K562 (cell line): ENCODE measurements at places on chromosomes 12 and 14. TPM values are rescaled to one million over a fixed set of nuclear protein-coding genes. Genes with fewer than 3 reads are reported as not detected.
A peak's percentile ranks its signal among the peaks of the same experiment; 100 is the strongest.

Gene LRCOL1
- not detected in 2 replicates for total RNA-seq

Gene PROX2
- total RNA-seq = not detected in 2 replicates

Gene CCDC38
- not detected in 2 replicates for total RNA-seq

Gene WNT1
- not detected in 2 replicates for total RNA-seq

Gene RNASE7
- total RNA-seq = not detected in 2 replicates

Gene PMEL
- 0.96 and 0.98 TPM in 2 replicates for total RNA-seq

Gene IL26
- total RNA-seq = not detected in 2 replicates

Gene SLC39A5
- 0.27 TPM in 1 of 2 replicates, not detected in the other for total RNA-seq

Gene KLHL33
- 0.02 TPM in 1 of 2 replicates, not detected in the other for total RNA-seq

- DNase-seq = no peak
Observed at GRCh38 chr14:102630405-102630804, 38.0 kb downstream of the RCOR1 start.

DNA sequence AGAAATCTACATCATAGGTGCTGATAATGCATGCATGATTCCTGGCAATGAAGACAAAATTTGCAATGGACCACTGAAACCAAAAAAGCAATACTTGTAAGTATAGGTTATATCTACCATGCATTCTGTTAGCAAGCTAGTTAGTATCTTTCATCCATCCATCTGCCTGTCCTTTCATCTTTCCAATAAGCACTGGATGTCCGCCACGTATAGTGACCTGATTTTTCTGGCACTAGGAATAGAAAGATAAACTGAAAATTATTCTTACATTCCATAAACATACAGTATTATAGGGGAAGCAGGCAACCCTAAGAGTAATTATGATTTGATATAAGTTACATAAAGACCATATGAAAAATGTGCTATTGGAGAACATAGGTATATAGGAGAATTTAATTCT is 87.2 kb upstream of the MYF6 start:
- DNase-seq = no peak

DNA sequence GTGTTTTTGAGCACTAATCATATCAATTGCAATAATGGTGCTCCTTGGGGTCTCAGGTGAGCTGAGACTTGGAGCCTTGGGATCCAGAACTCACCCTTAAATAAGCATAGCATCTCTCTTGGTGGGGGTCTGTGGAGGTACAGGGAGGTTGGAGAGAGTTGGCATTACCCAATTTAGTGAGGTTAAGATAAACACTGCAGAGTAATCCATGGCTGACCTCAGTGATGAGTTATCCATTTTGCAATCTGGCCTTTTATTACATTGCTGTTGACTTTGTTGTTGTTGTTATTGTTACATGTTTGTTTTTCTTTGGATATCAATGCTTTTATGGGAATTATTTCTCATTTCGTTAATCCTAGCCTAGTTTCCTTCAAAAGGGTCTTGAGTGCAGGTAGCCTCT is 373.3 kb downstream of the NRXN3 start:
- DNase-seq = no peak

GRCh38 chr14:72488514-72488913 is 405.4 kb downstream of the DPF3 start:
- no peak for DNase-seq

DNA sequence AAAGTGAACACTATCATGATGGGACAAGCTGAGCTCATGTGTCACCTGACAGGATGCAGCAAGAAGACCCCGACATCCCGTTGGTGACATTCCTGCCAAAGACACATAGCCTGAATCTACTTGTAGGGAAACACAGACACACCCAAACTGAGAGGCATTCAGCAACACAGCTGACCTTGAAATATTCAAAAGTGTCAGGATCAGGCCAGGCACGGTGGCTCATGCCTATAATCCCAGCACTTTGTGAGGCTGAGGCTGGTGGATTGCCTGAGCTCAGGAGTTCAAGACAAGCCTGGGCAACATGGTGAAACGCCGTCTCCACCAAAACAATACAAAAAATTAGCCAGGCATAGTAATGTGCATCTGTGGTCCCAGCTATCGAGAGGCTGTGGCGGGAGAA is 232.0 kb upstream of the PLXNC1 start:
- no peak for DNase-seq

GRCh38 chr12:79233341-79233781 is 368.8 kb downstream of the SYT1 start:
- DNase-seq = no peak

- no peak for DNase-seq
Observed at GRCh38 chr12:115504306-115505290, 772.9 kb downstream of the MED13L start.

GRCh38 chr12:21642707-21643389 is 14.8 kb downstream of the LDHB start:
- no peak for DNase-seq

GRCh38 chr12:101968770-101969169 is 91.4 kb downstream of the DRAM1 start:
- no peak for DNase-seq

DNA sequence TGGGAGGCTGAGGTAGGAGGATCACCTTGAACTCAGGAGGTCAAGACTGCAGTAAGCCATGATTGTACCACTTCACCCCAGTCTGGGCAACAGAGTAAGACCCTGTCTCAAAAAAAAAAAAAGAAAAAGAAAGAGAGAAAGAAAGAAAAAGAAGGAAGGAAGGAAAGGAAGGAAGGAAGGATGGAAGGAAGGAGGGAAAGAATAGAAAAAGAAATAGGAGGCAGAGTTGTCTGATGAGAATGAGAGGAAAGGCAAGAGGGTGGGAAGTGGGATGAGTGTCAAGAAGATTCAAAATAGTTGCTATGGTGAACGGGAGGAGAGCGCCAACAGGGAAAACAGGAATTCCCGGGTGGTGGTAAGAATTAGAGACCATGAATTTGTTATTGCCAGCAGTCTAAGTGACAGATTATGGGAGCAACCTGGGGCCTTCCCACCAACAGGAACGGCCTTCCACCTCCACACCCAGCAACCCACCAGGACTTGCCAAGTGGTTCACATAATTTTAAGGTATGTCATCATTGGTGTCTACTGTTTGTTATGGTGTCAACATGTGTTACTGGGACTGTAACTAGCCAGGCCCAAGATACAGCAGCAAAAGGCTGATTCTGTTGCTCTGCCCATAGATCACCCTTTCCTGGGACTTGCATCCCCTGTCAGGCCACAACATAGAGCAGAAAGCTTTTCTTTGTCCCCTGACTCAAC is 36.1 kb upstream of the C12orf76 start:
- DNase-seq = no peak

DNA sequence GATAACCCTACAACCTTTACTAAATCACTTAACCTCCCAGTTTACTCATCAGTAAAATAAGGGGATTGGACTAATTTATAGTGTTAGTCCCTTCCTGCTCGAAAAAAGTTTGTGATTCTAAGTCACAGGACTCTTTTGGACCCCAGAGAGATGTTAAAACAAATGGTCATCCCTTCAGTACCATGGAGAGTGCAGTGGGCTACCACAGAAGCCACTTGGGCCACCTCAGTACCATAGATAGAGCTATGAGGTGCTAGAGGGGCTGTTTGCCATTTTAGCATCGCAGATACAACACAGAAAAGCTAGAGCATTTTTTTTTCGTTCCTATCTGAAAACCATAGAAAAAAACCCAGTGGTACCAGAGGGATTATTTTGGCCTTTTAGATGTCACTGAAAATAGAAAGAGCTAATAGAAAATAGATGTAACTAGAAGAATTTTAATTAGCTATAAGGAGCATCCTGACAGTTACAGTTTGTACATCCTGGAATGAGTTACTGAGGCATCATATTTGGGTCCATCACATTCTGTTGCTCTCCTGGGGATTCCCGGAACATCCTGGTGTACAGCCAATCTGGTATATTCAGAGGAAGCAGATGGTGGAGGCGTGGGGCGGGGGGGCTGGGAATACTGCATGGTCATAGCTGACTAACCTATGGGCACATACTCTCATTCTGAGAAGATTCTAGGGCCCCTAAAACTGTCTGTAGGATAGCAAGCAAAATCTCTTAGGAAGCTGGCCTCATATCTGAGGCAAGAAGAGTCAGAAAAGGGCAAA is 2.8 kb downstream of the ZNF219 start:
- no peak for DNase-seq

DNA sequence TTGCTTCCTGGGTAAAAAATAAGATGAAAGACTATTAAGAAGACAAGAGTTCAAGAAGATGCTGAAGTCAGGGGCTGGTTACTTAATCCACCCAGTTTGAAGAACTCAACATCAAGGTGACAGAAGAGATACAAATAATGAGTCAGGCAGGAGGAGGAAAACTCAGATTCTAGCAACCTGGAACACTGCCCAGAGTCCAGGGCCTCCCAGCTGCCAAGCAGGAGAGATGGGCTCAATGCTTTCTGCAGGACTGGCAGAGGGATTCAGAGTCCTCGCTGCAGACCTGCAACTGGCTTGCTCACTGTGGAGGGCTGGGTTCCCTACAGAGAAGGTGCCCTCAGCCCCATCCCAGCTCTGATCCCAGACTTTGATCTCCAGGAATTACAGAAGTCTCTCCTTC is 28.6 kb upstream of the CEBPE start:
- no peak for DNase-seq

GRCh38 chr12:5407034-5407856 is 24.7 kb upstream of the NTF3 start:
- no peak for DNase-seq

GRCh38 chr14:105193916-105194782 is 13.0 kb upstream of the NUDT14 start:
- DNase-seq = no peak

DNA sequence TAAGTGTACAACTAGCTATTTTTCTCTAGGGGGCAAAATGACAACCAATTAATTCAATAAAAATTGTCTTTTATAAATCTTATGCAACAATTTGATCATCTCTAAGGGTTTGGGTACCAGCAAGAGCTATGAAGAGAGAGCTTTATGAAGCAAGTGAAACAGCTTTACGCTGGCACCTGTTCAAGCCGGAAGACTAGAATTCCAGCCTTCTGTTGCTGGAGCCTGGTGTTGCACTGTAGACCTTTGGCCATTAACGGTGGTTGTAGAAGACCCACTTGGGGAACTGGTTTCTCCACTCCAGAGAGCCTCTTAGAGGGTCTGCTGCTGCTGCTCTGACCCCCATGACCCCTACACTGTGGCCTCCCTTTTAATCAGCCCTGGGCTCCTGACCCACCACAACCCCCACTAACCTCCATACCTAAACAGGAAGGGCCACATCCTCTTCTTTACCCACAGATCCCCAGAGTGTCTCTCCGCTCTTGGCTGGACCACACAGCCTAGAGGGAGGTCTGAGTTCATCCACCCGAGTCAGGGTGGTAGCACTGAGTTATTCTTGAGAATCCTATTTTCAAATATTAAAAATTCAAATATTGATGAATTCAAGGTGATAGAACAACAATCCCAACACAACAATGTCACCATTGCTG is 54.6 kb upstream of the STON2 start:
- DNase-seq = no peak

DNA sequence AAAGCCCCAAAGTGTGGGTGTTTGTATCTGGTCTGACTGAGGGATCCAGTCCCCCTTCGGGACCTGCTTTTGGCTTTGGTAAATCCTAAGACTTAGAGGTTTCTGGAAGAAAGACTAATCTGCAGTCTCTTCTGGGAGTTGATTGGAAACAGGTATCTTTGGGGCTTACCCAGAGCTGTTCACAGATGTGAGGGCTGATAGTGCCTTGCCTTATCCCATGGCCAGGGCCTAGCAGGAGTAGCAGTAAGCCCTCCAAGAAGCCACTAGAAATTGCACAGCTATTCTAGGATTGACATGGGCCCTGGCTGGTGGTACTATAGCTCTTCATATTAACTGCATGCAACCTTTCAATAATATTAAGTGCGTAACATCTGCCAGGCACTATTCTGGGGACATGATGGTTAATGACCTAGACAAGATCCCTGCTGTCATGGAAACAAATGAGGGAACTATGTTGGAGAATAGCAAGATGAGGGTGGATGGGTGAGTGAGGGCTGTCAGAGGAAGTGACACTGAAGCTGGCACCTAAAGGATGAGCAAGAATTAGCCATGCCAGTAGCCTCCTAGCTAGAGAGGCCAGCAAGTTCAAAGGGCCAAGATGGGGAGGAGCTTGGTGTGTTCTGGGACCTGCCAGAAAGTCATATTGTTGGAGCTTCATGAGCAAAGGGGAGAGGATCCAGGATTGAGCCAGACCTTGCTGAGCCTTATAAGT is 71.7 kb downstream of the CRADD start:
- DNase-seq = peak; percentile 52

- peak; percentile 85 for DNase-seq
Observed at GRCh38 chr14:61750708-61751474, 11.3 kb upstream of the SNAPC1 start.
